ENCODE measurements at places on chromosomes 7 and 10.

DNA sequence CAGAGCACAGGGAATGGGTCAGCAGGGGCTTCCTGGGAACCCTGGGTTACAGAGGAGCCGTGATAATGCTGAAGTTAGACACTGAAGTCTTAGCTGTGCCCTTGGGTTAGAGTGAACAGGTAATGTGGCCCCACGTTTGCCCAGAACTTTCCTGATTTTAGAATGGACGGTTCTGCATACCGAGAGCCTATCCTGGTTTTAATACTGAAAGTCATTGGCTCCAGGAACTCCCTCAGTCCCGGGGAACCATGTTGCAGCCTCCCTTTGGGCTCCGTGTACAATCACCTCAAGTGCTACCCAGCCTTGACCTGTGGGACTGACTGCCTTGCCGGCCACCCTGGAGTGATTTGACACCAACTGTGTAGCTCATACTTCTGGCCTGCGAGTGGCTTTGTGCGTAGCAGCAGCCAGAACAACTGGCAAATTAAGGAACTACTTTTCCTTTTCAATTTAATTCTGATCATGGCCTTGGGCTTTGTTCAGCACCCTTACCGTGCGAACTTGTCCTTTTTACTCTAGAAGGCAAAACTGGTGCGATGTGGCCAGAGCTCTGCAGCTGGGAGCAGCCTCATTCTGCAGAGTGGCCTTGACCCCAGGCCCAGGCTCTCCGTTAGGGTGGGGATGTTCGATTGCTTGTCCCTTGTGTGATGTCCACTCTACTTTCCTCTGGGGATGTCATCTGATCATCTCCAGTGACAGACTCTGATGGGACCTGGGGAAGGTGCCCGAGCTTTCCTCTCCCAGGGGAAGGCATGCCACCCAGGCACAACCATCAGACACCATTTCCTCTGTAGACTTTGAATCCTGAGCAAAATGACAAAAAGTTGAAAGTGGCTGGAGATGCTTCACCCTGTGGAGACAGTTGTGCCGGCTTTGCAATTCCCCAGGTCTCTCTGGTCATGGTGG is 265.9 kb downstream of the GLRX3 start:
- DNase-seq, result no peak

GRCh38 chr7:23873306-23873705 is 163.3 kb downstream of the STK31 start:
- DNase-seq, result no peak

DNA sequence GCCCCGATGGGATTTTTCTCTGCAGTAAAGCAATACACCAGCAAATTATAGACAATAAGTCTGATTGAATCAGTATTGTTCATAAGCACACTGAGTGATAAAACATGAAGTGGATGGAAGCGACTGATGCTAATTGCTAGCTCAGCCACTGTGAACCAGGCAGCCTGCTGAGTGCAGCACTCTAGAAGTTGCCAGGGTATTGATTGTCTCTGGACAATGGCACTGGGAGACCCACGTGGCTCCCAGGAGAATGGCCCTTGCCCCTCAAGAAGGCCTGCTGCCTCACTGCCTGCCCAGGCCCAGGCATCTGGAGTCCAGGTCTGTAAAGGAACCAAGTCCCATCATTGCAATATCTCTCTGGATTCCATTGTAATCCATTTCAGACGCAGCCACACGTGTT is 80.4 kb upstream of the TCERG1L start:
- no peak for DNase-seq

GRCh38 chr10:32980242-32980557 is 22.2 kb upstream of the ITGB1 start:
- no peak for DNase-seq

- no peak for DNase-seq
Observed at GRCh38 chr7:120986650-120987049, 1.9 kb upstream of the CPED1 start.

DNA sequence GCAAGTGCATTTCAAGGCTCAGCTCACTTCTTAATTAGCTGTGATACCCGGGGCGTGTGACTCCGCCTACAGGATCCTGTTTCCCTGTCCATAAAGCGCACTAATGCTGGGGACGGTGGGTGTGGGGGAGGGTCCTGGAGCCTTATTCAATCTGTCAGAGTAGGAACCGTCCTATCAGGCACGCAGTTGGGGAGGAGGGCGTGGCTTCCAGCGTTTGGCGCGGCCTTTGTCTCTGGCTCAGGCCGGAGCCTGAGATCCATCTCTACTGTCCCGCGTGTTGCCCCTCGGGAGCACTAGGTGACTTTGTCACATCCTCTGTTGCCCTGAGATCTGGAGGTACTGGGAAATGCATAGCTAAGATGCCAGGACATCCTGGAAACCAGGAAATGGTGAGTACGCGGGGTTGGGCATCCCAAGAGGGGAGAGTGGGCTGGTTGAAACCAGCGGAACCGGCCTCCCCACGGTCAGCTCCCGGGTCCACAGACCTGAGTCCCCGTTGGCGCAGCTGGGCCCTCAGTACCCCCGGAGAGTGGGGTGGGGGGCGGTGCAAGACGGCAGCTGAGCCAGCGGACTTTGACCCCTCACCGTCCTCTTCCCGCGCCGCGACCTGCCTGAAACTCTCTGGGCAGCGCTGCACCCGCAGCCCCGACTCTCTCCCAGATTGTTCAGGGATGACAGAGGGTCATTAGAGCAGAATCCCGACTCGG is 104.4 kb upstream of the ZNF92 start:
- DNase-seq, result peak; percentile 96

DNA sequence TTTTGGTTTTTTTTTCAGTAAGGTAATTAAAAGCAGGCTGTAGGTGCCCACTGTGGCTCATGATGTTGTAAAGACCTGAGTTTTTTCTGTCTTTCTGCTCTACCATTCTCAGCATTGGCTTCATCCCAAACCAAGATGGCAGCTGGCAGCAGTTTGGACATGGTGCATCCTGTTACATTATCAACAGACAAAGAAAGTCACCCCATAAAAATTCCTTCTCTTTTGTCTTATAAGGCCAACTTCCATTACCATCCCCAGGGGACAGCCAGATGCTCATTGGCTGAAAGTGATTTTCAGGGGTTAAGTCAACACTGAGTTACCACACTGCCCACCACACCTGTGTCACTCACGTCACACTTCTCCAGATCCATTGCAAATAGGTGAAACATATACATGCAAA is 558.4 kb downstream of the SDK1 start:
- no peak for DNase-seq

DNA sequence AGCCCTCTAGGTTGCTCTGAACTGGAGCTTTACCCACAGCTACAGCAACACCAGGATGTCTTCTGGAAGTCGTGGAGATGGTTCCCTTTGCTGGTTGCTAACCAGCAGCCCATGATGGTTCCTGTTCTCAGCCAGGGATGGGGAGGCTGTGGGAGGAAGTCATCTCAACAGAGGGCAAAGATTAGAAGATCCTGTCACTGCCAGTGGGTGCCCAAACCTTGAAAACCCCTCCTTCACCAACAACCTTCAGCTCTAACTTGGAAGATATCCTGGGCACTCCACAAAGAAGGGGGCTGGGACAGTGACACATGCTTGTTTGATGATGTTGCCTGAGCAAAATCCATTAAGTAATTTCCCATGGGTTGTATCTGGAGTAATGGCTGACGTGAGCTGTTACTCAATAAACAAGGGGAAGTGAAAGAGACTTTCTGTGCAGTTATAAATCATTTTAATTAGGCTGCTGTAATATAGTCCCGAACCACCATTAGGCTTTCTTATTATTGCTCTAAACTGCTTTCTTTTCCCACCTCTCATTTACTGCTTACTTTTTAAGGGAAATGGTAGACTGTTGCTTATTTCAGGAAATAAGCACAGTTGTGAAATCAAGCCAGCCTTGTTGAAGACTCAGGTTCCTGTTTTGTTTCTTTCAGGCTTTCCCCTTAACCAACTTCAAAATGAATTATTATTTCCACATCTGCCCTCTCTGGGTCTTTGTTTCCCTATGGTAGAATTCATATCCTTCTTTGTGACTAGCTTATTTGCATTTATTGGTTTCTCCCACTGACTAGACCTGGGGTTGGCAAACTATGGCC is 124.8 kb downstream of the PPP1R17 start:
- no peak for DNase-seq

GRCh38 chr7:35546691-35547429 is 148.1 kb downstream of the HERPUD2 start:
- DNase-seq, result no peak

GRCh38 chr7:79137942-79138341 is 315.5 kb downstream of the MAGI2 start:
- DNase-seq, result no peak

- no peak for DNase-seq
Observed at GRCh38 chr10:95520617-95521016, 40.6 kb downstream of the SORBS1 start.
